ENCODE measurements at places on chromosomes 2 and 18.

DNA sequence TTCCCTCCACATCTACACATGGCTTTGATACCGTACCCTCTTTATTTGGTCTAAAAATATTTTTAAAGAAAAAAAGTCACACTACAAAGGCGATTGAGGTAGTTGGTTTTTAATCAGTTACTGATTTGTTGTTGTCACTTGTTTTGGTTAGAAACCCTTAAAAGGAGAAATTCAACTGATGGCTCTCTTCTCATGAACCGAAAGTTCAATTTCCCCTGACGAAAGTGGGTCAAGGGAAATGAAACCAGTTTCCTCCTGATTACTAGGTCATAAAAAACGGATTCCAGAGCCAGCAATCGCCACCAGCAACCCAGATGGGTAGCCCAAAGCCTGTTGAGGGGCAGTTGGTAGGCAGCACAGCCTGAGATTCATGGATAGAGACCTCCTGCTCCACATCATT lies 63.2 kb downstream of the DLGAP1 start:
- DNase-seq: no peak

GRCh38 chr2:188765522-188766470 lies 208.4 kb upstream of the COL3A1 start:
- DNase-seq: peak; percentile 14

- DNase-seq: no peak
These were observed 1.8 kb upstream of the SF3B6 start for GRCh38 chr2:24077879-24078278.

- DNase-seq: no peak
These were observed 41.1 kb downstream of the TMEM185B start for GRCh38 chr2:120182019-120182560.

- no peak for DNase-seq
These were observed 336.5 kb downstream of the MEIS1 start for GRCh38 chr2:66771359-66771976.

DNA sequence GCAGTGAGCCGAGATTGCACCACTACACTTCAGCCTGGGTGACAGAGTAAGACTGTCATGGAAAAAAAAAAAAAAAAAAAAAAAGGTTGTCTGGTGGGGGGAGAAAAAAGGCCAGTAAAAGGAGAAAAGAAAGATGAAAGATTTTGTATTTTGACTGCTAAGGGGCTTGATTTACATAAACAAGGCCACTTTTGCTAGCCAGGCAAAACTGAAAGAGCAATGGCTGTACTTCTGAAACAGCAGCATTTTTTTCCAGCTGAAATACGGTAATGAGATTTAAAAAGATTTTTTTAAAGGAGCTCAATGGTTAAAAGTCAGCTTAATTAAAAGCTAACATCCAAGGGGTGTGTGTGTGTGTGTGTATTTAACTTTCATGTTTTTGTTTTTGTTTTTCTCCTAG lies 11.3 kb upstream of the OXER1 start:
- no peak for DNase-seq

GRCh38 chr2:42970151-42970550 lies 177.8 kb upstream of the HAAO start:
- no peak for DNase-seq

DNA sequence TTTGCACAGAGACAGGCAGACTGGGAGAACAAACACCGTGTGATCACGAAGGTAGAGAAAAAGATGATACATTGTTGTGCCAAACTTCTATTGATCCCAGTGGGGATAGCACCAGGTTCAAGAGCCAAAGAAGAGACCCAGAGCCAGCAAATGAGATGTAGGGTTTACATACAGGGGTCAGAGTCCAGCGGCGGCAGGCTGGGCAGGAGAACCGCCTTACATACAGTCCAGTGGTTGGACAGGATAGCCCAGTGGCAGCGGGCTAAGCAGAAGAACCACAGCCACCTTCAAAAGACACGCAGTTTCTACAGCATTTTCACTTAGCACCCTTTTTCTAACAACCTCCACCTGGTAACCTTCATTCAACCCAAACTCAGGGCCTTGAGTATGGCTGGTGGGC lies 932.8 kb downstream of the SLC4A3 start:
- DNase-seq: no peak

DNA sequence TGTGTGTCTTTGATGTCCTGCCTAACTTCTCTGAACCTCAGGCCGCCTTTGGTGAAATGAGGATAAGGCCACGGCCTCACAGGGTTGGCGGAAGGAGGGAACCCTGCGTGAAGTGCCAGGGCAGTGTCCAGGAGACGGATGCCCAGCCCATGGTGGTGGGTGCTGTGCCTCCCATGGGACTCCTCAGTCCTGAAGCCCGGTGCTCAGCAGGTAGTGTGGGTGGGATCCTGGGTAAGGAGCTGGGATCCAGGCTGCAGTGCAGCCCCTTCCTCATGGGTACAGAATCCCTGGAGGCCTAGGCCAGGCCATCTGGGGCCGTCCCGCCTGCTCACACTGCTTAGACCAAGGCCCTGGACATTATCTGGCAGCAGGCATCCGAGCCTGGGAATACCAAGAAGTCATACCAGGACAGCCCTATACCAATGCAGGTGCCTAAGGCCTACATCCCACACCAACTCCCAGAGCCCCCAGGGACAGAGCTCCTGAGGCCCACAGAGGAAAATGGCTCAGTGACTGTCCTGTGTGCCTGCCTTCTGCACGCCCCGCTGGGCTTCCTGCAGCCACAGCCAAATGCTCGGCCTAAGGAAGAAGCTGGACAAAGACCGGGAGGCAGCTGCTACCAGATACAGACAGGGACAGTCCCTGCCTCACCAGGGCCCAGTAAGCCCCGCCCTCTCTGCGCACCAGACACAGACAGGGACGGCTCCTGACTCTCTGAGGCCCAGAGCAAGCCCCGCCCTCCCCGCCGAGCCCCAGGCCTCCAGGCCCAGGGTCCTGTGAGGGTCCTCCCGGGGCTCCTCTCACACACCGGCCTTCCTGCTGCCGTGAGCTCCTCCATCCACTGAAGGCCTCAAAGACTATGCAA lies 78.0 kb downstream of the NDUFA10 start:
- no peak for DNase-seq

DNA sequence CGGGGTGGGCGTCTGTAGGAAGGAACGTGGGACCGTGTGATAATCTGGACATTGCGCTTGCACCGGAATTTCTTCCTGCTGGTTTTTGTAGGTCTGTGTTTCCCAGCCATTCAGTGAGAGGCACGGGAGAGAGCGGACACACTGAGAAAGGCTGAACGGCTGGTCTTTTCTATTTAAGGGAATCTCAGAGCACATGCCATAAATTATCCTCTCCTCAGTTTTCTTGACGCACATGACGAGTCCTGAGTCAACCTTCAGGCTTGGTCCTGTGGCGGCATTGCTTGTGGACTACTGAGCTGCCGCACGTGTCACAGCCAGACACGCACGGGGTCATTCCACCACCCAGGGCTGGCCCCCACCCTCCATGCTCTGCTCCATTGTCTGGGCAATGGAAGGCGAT lies 519.3 kb upstream of the ID2 start:
- DNase-seq: no peak

GRCh38 chr2:142234741-142235140 lies 103.9 kb upstream of the LRP1B start:
- no peak for DNase-seq

DNA sequence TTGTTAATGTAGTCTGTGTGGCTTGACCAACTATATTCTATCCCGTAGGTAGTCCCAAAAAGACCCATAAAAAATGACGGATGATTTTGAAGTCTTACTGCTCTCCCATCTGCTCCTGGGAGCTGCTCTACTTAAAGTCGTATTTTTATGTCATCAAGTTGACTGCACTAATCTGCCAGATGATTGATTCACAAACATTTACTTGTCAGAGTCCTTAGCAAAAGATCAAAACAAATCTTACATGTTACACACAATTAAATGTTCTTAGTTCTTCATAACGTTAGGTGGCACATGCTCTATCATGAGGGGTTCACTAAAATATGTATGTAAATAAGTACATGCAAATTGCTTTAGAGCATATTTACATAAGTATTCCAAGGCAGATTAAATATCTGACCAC lies 498.3 kb upstream of the LRRTM4 start:
- no peak for DNase-seq

DNA sequence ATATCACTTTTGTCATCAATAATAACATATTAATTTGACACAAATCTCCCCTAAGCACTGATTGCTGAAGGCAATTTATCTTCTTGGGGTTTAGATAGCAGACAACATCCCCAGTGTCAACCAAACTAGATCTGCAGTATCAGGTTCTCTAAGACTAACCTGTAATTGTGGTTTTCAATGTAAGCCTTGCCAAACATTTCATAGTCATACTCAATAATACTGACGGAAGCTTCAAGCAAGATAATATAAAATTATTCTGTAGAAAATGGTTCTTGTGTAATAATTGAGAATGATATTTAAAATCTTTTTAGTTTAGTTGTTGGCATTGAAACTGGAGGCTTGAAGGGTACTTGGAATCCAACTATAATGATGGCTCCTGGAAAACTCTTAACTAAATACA lies 186.3 kb downstream of the RIT2 start:
- DNase-seq: no peak

DNA sequence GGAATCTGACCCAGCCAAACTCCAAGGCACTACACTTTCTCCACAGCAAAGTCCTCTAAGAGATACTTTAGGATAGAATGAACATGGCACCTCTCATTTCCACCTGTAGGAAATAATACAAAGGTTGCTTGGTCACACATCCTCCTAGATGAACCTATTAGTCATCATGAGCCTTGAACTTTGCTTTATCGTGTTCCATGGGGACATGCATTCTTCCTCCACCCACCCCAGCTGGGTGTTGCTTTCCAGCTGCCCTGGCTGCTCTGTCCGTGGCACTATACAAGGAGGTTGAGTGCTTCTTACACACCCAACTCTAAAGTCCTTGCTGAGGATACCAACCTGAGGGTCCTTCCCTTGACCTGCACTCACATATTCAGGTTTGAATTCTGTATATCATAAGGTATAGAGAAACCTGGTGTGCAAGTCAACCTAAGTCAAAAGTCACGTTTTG lies 52.7 kb downstream of the SPRED2 start:
- no peak for DNase-seq

GRCh38 chr2:210617732-210618330 lies 61.4 kb downstream of the CPS1 start:
- peak; percentile 75 for DNase-seq

GRCh38 chr2:47798631-47799030 lies 15.7 kb downstream of the MSH6 start:
- no peak for DNase-seq

DNA sequence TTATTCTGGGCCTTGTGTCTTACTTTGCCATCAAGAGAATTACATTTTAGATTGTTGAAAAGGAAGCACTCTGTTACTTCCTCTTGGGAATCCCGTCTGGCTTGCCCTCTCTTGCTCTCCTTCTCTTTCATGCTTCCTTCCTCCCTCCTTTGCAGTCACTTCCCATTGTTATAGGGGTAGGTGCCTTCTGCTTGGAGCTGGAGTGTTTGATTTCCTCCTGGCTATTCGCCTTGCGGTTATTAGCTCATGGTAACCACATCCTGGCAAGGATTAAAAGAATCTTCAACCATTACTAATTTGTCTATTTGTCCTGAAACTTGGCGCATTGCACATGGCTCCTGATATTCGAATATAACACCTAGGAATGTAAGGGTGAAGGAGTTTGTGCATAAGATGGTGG lies 115.0 kb downstream of the CERS6 start:
- no peak for DNase-seq

GRCh38 chr2:41723526-41723925 lies 324.3 kb upstream of the PKDCC start:
- no peak for DNase-seq

GRCh38 chr2:78281164-78281563 lies 744.3 kb upstream of the REG3G start:
- DNase-seq: no peak

DNA sequence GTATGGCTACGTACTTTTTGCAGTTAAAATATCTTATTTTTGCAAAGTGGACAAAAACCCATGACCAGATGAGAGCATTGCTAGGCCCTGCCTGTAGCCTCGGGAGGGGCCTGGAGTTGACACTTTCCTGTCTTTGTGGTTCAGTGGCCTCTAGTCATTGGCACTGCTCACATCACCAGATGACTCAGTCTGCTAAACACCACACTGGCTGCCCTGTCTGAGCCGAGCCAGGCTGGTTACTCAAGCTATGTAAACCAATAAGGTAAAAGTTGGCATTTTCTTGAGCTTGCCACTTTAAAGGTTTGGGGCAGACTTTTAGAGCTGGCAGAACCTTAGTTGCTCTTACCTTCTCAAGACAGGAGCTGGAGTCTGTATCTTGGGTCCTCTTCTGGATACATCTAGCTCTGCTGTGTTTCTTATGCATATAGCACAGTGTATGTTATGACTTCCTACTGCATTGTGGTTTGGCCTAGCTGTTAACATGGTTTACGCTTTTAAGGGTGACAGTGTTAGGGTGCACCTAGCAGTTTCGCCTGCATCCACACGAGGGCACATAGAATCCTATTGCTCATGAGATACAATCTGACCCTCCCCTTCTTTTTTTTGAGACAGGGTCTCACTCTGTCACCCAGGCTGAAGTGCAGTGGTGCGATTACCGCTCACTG lies 76.4 kb downstream of the AP1S3 start:
- peak; percentile 86 for DNase-seq

DNA sequence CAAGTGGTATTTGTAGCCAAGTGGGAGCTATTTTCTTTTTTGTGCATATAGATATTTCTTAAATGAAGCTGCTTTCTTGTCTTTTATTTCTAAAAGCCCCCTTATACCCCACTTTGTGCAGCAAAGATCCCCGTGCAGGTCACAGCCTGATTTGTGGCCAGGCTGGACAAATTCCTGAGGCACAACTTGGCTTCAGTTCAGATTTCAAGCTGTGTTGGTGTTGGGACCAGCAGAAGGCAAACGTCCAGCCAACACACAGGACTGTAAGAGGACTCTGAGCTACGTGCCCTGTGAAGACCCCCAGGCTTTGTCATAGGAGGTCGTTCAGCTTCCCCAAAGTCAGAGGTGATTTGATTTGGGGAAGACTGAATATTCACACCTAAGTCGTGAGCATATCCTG lies 21.9 kb downstream of the FOSL2 start:
- no peak for DNase-seq

- peak; percentile 94 for DNase-seq
These were observed 495.7 kb upstream of the SMIM21 start for GRCh38 chr18:75923169-75923568.

DNA sequence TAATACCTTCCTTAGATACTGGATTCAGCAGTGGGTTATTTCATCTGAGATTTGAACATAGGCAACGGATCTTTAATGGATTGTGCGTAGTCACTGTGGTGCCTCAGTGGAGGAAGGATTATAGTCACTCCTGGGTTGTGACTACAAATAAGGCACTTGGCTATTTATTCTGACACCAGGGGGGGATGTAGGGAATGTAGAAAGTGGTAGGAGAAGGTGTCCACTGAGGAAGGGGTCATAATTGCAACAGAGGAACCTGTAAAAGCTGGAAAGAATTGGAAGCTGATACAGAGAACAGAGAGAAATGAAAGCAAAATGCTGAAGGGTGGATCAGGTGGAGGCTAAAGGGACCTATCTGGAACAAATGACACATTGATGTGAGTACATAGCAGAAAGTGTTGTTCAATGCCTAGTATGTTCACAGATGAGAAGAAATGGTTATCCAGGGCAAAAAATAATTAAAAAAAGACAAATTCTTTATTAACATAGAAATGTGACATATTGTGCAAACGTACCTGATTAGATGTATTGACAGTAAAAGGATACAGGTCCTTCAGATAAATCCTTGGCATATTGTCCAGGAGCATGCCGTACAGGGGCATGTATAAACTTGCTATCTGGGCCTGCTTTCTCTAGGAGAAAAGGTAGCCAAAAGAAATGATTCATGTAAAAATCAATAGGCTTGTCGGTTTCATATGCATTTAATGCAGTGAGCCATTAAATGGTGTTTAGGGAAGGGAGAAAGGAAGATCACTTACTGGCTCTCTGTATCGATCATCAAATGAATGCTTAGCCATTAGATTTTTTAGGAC lies 91.2 kb upstream of the CCDC195 start:
- DNase-seq: no peak

GRCh38 chr2:134507697-134508096 lies 211.1 kb downstream of the TMEM163 start:
- DNase-seq: no peak

Data from AG08395 (cell line).